ENCODE measurements at places on chromosomes 7 and 10.

GRCh38 chr10:2650328-2650727 is 417.0 kb upstream of the PFKP start:
- no peak for DNase-seq

DNA sequence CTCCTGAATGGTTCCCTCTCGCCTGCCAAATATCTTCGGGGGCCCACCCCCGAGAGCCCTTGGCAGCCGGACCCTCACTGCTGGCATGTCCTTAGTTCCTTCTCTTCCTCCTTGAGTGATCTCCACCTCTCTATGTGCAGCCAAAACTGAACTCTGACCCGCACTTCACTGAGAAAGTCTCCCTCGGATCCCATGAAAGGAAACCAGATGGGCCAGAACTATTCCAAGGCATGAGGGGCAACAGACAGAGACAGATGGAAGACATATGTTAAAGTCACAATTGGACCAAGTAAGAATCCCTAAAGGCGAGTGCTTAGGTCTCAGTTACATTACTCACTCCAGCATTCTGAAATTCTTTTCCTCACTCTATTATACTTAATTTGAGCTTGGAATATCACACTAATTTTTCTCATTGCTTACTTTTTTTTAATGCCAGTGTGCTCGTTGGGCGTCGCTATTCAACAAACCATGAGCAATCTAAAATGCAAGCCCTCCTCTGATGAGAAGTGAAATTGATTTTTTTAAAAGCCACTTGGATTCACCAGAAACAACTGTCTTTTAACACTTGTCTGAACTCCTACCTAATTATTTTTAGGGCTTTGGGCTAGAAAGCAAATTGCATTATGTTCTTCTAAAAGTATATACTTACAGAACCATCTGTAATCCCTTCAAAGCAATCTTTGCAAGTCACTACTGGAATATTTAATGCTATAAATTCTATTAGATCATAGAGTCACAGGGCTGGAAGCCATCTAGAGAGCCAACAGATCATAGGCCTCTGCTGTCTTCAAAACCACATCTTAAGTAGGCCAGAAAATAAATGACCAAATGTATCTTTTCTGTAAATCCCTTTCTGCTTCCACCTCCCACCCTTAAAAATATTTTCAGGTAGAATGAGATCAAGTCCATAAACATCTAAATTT is 43.3 kb upstream of the EZH2 start:
- no peak for DNase-seq

DNA sequence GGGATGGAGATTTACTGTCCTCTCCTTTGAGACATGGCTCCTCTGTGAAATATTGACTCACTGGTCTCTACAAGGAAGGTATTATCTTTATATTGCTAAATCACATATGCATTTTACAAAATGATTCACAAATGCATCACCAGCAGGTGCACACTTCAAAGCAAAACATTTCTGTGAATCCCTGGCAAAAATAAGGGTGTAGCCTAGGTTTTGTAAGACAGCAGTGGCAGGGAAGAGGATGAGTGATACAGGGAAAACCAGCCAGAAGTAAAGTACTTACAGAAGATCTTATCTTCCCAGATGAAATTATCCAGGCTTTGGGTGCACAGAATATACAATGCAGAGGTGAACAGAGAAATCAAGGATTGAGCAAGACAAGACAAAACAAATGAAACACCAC is 1094.6 kb downstream of the GATA3 start:
- DNase-seq, result no peak

- no peak for DNase-seq
These were observed 193.9 kb upstream of the PHF14 start for GRCh38 chr7:10779465-10780399.

- DNase-seq, result no peak
These were observed 76.8 kb upstream of the SEM1 start for GRCh38 chr7:96786261-96786997.

- DNase-seq, result no peak
These were observed 40.5 kb downstream of the PPP1R3C start for GRCh38 chr10:91592266-91592975.

GRCh38 chr10:35770817-35771355 is 128.8 kb upstream of the FZD8 start:
- DNase-seq, result no peak

DNA sequence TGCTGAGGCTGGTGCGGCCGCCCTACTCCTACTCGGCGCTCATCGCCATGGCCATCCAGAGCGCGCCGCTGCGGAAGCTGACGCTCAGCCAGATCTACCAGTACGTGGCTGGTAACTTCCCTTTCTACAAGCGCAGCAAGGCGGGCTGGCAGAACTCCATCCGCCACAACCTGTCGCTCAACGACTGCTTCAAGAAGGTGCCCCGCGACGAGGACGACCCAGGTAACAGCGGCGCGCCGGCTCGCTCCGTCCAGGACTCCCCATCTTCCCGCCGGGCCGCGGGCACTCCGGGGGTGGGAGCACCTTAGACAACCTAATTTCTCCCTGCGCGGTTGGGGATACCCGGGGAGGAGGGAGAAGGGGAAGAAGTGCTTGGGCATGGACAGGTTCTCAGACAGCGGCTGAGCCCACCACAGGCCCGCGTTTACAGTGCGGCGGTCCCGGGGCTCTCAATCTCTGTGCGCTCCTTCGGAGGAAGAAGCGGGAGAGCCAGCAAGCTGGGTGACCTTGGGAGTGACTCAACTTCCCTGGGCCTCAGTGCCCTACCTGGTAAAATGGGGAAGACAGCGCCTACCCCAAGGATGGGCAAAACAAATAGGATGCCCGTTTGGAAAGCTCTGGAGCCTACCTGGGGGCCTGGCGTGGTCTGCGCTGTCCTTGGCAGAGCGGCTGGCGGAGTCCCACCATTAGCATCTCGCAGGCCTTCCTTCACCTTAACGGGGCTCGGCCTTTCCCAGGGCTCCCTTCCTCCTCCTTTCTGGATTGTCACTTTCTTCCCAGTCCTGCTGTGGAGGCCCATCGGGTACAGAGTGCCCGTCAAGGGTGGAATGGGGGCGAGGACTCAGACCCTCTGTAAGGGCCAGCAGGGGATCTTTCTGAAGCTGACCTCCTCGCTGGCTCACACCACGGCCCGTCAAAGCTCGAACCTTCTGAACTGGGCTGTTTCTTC is 852 bp downstream of the FOXI2 start:
- no peak for DNase-seq
